ENCODE measurements at places on chromosomes 2 and 18.

- ATAC-seq: no peak
Measured at GRCh38 chr2:23988371-23988770, 21.5 kb upstream of the MFSD2B start.

DNA sequence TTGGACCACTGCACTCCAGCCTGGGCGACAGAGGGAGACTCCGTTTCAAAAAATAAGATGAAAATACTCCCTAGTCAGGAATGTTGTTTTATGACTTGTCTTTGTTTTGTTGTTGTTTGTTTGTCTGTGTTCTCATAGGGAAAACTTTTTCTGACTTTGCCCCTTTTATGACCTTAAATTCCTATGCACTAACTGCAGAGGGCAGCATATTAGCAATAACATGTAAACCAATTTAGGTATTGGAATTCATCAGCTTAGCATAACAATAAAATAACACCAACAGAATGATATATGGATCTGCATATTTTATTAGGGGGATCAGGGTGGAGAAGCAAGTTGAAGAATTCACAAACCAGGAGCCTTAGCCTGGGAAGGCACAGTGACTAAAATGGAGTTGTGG is 631.5 kb downstream of the SUCLG1 start:
- ATAC-seq: no peak

DNA sequence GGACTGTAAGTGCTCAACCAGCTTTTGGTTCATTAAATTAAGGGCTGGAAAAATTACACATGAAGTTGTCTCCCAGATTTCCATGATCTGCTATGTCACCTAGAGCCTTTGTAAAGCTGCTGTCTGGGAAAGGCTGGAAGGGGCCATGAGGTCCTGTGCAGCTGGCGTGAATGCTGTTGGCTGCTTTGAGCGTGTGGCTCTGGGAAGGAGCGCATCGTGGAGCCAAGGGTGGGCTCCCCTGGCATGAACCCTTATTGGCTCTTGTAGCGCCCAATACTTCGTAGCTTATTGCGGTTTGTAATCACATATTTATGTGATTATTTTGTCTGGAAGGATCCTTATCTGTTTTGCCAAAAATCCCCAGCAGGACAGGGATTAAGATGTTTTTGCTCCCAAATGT is 70.5 kb upstream of the LMAN1 start:
- ATAC-seq: no peak

DNA sequence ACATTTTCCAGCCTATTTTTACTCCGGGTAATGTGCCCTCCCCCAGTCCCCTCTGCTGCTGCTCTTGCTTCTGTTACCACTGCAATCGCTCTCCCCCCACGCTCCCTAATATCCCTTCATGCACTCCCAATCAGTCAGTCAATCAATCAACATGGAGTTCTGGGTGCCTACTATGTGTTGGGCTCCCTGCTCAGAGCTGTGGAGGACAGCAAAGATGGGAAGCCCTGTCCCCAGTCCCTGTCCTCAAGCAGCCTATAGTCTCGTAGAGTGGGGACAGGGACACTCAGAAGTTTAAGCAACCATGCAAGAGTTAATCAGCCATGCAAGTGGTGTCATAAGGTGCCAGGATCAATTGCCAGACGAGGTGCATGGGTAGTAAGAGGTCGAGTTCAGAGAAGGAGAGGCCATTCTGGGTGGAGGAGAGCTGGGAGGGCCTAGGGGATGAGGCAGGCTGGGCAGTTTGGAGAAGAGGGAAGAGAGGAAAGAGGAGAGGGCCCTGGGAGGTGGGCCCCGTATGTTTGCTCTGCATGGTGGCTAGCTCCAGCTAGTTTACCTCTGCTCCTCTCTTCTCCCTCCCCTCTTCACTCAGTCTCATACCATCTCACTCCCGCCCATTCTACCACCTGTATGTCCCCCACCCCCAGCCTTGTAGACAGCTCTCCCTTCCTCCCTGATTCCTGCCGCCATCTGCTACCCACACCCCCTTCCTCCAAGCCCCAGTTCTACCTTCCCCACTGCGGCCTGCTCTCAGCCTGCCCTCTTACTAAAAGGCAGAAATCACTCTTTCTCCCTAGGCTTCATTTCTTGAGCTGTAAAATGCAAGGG is 3.9 kb downstream of the ASIC4 start:
- no peak for ATAC-seq

DNA sequence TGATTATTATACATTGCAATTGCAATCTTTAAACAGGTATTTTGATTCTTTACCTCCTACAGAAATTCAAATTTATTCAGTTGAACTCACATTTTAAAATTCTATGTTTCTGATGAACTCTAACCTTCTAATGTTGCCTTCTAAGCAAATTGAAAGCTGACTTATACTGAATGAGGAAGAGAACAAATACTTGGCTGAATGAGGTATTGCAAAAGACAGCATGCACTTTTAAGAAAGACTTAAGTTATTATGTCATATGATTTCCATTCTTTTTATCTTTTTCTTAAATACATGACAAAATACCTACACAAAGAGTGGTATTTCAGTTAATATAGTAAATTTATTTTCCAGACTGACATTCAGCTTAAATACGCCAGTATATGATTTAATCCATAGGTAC is 64.7 kb downstream of the FAM228A start:
- ATAC-seq: no peak

DNA sequence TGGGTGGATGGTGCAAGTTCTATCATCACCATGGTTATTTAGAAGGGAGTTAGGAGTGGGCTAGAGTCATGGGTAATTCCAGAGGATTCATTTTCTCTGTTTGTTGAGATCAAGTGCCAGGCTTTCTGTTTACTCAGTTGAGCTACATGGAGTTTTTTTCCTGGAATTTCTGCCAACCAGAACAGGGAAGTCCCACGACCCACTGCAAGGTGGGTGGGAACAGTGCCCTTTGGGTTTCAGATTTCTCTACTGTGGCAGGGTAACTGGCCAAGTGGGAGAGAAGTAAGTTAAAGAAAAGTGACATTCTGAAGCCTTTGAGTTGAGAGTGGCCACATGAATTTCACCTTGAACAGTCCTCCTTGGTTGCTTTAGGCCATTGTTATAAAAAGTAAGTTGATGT is 138.9 kb downstream of the SLC39A10 start:
- ATAC-seq: no peak

DNA sequence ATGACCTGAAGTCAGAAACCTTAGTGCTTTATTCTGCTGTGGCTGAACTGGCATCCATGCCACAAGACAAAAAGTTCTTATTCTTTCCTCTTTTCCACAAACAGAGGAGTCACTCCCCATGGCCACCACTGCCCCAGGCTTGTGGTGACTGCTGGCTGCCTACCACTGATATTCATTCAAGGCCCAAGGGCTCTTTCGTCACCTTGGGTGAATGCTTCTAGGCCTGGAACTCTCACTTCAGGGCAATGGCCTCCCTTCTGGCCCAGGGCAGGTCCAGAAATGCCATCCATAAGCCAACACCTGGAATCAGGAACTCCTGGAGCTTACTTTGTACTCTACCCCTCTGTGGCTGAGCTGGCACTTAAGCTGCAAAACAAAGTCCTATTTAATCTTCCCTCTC is 109.8 kb downstream of the NAT8 start:
- no peak for ATAC-seq

DNA sequence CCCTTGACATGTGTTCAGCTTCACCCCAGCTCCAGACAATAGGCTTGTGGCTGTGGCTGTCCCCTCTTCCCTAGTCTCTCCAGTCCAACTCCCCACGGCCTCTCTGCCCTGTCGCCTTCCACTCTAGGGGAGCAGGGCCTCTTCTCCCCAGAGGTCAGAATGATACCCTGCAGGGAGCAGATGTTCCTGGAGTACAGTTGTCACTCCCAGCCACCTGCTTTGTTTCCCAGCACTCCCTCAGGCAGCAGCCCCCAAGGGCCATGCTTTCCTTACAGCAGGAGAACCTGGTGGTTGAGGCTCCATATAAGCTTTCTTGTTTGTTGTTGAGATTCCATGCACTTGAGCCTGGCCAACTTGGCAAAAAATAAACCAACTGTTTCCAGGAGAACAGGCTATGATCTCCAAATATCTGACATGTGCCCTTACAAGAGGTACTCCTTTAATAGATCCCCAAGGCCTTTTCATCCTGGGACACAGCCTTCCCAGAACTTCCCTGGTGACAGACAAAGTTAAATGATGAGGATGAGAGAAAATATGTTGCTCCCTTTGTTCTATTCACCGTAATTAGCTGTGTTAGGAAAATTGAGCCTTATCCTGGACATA is 45.1 kb downstream of the DPYSL5 start:
- peak; percentile 20 for ATAC-seq

DNA sequence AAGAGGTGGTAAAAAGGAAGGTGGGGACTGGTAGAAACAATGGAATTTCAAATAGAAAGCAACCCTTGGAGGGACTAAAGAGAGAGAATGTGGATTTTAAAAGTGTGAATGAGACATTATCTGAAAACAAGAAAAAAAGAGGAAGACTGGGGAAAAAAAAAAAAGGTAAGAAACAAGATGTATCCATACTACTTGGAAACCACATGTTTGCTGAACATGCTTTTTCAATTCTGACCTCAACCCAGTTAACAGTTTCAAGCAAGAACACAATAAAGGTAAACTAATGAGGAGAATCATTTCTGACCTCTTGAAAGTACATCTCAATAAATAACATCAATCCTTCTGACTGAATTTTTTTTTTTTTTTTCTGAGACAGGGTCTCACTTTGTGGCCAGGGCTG is 2.6 kb downstream of the FARSB start:
- no peak for ATAC-seq

GRCh38 chr18:4204438-4204720 is 250.7 kb downstream of the DLGAP1 start:
- ATAC-seq: no peak

GRCh38 chr2:73003027-73003426 is 68.5 kb downstream of the SFXN5 start:
- no peak for ATAC-seq

Measured in motor neuron (in vitro differentiated cells).